ENCODE measurements at places on chromosomes 1 and 21.

DNA sequence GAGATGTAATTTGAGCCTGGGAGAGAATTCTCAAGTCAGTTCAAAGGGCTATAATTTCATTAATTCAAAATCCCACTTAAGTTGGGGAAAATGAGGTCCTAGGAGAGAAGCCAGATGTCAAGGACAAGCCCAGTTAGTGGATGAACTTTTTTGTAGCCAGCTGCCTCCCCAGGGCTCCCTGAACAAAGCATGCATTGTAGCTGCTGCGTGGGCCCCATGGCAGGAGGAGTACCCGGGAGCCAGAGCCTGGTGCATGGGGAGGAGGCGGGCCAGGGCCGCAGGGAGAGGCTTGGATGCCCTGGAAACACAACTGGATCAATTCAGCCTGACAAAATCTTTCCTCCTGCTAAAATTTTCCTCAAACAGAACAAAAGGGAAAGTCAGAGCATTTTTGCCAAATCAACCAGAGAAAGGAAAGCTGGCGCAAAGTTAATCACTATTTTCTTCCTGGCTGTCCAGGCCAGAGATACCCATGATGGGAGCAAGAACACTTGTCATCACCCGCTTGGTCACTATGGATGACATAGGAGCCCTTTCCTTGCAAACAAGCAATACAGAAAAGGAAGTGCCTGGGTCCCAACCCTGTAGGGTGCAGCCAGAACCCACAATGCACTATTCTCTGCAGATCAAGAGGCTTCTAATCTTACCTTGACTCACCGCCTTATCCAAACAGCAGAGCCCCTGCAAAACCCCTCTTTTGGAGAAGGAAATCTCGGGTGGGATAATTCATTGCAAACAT lies 248.1 kb upstream of the RAB4A start:
- DNase-seq = no peak

- DNase-seq = peak; percentile 47
These were observed 23.2 kb upstream of the PRDX6 start for GRCh38 chr1:173453982-173454381.

DNA sequence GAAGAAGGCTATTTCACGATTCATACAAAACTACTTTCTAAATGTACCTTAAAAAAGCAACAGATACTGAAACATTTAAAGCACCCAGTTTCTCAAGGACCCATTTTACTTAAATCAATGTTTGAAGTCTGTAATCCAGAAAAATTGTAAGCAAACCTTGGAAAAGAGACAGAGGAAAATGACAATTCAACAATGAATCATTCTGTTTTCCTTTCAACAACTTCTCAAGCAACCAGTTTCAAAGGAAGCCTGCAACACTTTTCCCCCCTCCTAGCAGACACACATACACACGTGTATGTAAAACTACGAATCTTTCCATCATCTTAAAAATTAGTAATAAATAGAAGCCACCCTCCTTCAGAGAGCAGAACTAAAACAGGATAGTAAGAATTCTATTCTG lies 1.2 kb downstream of the RERE start:
- DNase-seq = peak; percentile 48

DNA sequence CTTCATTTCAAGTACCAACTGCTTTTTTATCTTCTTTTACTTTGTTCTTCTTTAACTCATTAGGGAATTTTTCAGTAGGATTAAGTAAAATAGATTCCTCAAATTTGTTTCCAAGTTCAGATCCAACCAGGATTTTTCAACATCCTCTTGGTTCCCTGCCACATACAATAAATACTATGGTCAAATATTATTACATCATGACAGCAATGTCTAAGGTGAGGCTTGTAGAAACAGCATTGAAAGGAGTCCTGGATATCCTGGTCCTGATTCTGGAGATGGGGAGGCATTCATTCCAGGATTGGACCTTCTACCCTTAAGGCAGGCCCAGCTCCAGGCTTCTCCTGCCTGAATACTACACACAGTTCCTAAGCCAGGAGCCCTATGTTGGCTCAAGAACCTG lies 80.2 kb upstream of the F3 start:
- peak; percentile 30 for DNase-seq

- no peak for DNase-seq
These were observed 506.2 kb downstream of the PLPP3 start for GRCh38 chr1:56073206-56073605.

- no peak for DNase-seq
These were observed 36.9 kb downstream of the GDAP2 start for GRCh38 chr1:117892512-117892911.

GRCh38 chr1:4601941-4602340 lies 52.5 kb upstream of the AJAP1 start:
- DNase-seq = no peak

DNA sequence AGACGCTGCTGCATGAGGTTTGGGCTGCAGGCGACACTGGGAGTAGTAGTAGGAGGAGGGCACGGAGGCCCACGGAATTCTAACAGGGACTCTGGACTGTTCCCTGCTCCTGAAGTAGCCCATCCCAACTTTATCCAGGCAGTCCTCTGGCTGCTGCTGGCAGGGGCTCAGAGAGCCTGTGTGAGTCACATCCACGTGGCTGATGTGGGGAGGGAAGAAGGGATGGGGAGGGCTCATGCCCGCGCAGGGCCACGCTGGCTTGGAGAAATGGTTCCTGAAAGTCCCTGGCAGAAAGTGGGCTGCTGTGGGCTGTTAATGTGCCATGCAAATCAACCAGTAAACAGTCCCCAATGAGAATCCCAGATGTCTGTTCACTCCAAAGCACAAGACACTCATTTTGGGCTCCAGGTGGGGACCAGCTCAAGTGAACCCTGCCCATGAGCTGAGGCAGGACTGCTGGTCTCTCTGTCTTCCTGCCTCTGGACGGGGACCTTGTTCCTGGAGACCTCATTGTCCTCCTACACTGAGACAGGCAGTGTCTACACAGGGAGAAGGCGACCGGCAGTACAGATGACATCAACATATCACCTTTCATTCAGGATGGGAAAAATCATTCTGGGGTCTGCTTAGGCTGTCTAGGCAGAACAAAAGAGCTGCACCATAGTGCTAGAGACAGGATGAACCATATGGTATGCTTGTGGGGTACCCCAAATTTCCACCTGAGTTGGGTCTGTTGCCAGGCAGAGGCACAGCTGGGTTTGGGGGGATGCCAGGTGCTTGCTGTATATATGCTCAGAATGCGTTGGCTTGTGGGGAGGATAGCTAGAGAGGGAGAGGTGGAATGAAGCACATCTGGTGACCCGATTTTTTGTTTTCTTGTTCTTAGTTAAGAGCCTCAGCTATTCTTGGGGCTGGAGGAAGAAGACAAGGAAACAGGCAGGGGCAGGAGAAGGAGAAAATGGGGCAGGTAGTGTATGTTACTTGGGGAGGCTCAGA lies 57.9 kb upstream of the FMOD start:
- peak; percentile 88 for DNase-seq
